ENCODE measurements at places on chromosomes 3 and 15. TPM values are rescaled to one million over a fixed set of nuclear protein-coding genes. Genes with fewer than 3 reads are reported as not detected.

GRCh38 chr3:15465876-15466585 lies 38.6 kb downstream of the EAF1 start:
- DNase-seq: no peak

DNA sequence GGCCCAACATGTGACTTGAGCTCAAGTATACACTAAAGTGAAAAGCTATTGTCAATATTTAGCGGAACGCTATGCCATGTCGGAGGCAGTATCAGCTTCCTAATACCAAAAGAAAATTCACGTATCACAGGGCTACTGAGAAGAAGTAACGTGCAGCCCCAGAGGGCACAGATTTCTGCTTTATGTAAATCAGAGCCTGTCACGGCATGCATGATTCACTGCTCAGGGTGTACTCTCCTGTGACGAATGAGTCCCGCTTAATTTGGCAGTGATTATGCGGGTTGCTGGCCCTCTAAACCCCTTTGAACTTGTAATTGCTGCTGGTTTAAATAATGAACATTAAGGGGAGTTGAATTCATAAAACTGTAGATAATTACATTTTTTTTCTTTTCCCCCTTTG lies 85.3 kb downstream of the MEIS2 start:
- DNase-seq: no peak

GRCh38 chr3:150603980-150604319 lies 829 bp downstream of the SELENOT start:
- no peak for DNase-seq

- no peak for DNase-seq
Observed at GRCh38 chr3:25723802-25724201, 59.1 kb upstream of the TOP2B start.

DNA sequence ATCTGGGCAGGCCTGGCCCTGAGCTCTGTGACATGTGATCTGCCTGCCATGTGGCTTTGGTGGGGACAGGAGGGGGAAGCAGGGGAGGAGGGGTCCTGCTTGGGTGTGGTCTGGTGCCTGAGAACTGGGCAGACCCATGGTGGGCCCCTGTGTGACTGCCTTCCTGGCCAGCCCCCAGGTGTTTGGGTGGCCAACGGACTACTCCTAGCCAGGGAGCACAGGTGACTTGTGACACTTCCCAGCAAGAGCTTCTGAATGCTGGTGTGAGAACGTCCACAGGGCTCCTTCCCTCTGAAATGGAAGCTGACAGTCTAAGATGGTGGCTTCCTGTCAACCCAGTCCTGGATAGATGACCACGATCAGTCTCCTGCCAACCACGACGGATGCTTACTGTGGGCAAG lies 136.1 kb upstream of the MEF2A start:
- DNase-seq: no peak

- DNase-seq: no peak
Observed at GRCh38 chr15:30889196-30889595, 14.5 kb upstream of the FAN1 start.

- no peak for DNase-seq
Observed at GRCh38 chr3:15820911-15821310, 23.1 kb upstream of the ANKRD28 start.

- no peak for DNase-seq
Observed at GRCh38 chr15:70044168-70044567, 53.5 kb downstream of the TLE3 start.

GRCh38 chr3:135989242-135989641 lies 23.7 kb downstream of the PPP2R3A start:
- no peak for DNase-seq

DNA sequence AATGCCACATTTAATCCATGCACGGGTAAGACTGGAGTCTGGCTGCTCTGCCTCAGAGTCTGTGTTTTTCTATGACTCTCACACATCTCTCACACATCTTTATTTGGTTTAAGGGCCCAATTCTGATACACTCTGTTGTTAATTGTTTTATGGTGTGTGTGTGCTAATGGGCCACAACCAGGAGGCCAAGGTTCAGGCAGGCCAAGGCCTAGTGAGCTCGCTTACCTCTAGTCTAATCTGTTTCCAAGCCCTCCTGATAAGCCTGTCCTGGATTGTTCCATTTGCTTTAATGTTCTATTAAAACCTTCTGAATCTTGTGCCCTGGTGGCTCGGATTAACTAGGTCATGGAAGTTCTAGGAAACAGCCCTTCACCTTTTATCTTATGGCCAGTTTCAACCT lies 445.4 kb upstream of the DPH6 start:
- no peak for DNase-seq

GRCh38 chr3:134328147-134328591 lies 46.1 kb downstream of the AMOTL2 start:
- DNase-seq: no peak

GRCh38 chr15:57118013-57118799 lies 199.8 kb downstream of the TCF12 start:
- DNase-seq: no peak

- DNase-seq: no peak
Observed at GRCh38 chr15:60594071-60594470, 115.1 kb upstream of the ICE2 start.

- DNase-seq: no peak
Observed at GRCh38 chr3:170149016-170149415, 32.5 kb downstream of the PHC3 start.

- DNase-seq: no peak
Observed at GRCh38 chr3:57900786-57901185, 107.4 kb upstream of the FLNB start.

DNA sequence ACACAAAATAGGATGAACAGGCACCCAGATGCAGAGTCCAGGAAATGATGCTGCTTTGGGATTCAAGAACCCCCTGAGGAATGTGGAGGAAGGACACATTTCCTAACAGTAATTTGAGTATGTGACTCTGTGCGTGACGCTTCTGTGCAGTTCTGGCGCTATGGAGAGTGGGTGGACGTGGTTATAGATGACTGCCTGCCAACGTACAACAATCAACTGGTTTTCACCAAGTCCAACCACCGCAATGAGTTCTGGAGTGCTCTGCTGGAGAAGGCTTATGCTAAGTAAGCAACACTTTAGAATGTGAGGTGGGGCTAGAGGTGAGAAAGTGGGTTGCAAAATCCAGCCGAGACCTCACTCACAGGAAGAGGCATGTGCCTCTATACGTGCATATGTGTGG lies 28.3 kb downstream of the CAPN3 start:
- no peak for DNase-seq

TSEN2 gene
- 16.6 TPM for total RNA-seq

CAND2 gene
- total RNA-seq: 69.6 TPM

IQCH gene
- total RNA-seq: 2.2 TPM

ZDHHC19 gene
- not detected for total RNA-seq

SPG11 gene
- 48.8 TPM for total RNA-seq

CYFIP1 gene
- 34.6 TPM for total RNA-seq

DLL4 gene
- total RNA-seq: 8.9 TPM

AMOTL2 gene
- 48.2 TPM for total RNA-seq

GOLGA8Q gene
- total RNA-seq: 1.1 TPM

All from heart left ventricle (tissue), 16 donors.